ENCODE measurements at places on chromosomes 16 and 17.
A peak's percentile ranks its signal among the peaks of the same experiment; 100 is the strongest.

DNA sequence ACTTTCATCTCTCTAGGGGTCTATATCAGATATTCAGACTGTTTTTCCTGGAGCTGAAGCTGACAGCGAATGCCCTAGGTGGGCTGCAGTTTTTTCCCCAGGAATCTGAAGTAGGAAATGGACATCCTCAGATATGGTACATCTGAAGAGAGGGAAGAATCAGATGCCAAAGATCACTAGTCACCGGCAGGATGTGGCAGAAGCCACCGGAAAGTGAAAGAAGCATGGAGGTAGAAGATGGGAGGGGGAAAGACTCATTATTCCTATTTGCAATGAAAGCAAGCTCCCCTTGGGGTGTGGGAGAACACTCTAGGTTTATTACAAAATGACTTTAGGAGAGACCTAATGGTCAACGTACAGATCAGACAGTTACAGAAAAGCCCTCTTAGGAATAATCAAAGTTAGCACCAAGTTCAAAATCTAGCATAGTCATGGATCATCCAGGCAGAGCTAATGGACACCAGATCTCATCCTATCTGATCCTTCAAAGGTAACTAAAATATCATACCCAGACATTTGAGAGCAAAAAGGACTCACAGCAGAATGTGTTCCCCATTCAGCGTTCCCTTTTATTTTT, 110.7 kb downstream of the HS3ST3A1 start:
- no peak for DNase-seq

- DNase-seq, result peak; percentile 69
These were observed 12.2 kb upstream of the LONP2 start for GRCh38 chr16:48231727-48232492.

GRCh38 chr16:72985995-72986394, 61.9 kb downstream of the ZFHX3 start:
- no peak for DNase-seq

GRCh38 chr17:57517632-57518456, 227.3 kb downstream of the CCDC182 start:
- no peak for DNase-seq

DNA sequence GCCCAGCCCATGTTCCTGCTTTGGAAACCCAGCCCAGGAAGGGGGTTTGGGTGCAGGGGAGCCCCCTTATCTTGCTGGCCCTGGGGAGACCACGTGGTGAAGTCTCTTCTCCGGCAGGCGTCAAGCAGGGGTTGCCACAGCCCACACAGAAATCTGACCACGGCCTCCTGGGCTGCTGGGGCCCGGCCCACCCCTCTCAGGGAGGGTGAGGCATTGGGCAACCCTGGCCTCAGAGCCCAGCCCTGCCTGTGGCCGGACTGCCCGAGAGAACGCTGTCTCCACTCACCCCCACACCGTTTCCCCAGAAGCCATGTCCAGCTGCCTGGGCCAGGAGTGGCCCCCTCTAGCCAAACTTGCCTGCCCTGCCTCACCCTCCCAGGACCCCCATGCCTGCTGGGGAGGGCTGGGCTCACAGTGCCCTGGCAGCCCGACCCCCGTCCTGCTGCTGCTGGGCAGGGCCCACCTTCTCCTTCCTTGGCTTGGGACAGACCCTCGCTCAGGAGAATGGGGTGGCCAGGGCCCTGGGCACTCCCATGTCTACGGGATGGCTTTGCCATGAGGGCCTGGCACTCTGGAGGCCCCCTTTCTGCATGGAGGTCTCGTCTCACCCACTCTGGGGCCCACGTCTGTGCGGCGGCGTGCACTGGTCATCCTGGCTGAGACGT, 6.7 kb downstream of the RPUSD1 start:
- no peak for DNase-seq

DNA sequence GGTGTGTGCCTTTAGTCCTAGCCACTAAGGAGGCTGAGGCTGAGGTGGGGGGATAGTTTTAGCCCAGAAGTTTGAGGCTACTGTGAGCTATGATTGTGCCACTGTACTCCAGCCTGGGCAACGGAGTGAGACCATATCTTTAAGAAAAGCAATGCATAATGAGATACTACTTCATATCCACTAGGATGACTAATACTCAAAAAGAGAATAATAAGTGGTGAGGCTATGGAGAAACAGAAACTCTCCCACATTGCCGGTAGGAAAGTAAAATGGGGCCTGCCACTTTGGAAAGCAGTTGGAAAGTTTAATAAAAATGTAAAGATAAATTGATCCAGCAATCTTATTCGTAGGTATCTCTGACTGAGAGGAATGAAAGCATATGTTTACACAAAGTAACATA, 4.6 kb upstream of the NPIPB2 start:
- no peak for DNase-seq

GRCh38 chr16:20874088-20874581, 26.0 kb downstream of the DCUN1D3 start:
- no peak for DNase-seq

- DNase-seq, result no peak
These were observed 23.2 kb upstream of the TEKT3 start for GRCh38 chr17:15364615-15365014.

DNA sequence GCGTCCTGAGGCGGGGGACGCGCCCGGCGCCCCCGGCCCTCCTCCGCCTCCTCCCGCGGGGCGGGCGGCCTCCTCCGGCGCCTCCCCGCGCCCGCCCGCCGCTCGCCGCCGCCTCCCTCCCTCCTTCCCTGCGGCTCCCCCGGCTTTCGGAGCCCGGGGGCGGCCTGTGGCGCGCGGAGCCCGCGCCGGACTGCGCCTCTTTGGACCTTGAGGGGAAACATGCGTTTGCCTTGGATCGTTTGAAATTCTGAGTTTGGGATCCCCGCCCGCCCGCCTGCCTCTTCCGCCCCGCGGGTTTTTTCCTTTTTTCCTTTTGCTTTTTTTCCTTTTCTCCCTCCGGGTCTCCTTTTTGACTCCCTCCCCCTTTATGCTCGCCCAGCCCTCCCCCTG, 390 bp downstream of the ZNRF1 start:
- DNase-seq, result peak; percentile 66

GRCh38 chr17:50022463-50023130, 27.6 kb upstream of the DLX3 start:
- no peak for DNase-seq

DNA sequence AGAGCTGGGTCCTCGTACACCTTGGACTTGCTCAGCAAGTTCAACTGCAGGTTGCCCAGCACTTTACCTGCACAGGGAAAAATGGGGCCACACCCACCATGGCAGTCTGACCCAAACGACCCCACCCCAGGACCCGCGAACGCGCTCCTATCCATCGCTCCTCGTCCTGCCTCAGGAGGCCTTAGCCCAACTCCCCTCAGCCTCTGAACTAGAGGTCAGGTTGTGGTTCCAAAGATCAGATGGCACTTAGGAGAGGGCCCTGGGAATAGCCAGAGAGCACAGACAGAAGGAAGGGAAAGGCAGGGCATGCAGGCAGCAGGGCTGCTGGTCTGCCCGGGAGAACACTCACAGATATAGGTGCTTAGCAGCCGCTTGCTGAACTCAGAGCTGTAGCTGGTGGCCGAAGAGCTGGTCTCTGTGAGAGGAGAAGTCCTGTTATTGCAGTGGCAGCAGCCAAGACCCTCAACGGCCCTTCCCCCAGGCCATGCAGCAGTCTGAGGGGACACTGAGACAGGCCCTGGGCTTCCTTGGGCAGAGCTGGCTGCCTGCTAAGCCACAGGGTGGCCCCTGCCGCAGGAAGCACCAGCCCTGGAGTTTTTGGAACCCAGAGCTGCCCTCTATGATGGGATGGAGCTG, 6.9 kb downstream of the ZACN start:
- DNase-seq, result peak; percentile 17

- no peak for DNase-seq
These were observed 3.3 kb upstream of the FDXR start for GRCh38 chr17:74875977-74876593.

DNA sequence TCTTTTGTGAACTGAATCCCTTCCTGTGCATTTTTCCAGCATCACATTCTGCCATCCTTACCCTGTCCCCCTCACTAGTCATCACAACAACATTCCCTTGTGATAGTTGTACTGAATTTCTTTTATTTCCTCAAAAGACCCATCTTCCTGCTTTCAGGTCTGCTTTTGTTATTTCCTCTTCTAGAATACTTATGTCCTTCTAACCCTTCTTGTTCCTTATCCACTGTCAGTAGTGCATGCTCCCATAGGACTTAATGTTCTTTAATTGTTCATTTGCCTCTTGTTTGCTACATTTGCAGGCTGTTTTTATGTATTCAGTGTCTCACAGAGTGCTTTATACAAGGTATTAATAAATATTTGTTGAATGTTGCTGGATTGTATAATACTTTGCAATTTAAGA, 73.0 kb downstream of the BCAS3 start:
- no peak for DNase-seq

DNA sequence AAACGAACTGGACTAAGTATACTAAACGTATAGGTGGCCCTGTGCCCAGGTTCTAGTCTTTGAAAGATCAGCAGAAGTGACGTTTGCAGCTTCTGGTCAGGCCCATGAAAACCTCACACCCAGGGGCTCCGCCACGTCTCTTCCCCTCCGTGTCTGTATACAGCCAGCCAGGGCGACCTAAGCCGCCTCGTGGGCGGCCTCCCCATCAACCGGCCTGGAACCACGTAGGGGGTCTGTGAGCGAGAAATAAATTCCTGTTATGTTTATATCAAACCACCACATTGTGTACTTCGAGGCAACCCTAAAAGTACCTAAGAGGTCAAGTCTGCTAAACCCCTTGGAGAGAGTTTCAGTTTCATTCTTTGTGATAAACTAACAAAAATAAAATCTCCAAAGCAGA, 6.8 kb downstream of the TK1 start:
- DNase-seq, result no peak

DNA sequence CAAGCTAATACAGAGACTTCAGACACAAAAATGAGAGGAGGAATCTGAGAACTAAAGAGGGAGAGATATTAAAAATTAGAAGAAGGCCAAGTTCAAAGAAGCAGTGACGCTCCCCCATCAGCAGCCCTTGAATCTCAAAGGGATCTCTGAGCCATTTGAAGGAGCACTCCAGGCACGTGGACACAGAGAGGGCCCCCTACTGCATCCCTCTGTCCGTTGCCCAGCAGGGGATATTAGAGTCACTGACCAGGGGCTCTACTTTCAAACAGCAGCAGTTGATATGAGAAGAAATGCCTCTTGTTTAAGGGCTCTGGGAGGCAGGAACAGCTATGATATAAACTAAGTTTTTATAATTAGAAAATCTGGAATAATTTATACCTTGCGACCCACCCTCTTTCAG, 479.0 kb upstream of the SALL1 start:
- no peak for DNase-seq

DNA sequence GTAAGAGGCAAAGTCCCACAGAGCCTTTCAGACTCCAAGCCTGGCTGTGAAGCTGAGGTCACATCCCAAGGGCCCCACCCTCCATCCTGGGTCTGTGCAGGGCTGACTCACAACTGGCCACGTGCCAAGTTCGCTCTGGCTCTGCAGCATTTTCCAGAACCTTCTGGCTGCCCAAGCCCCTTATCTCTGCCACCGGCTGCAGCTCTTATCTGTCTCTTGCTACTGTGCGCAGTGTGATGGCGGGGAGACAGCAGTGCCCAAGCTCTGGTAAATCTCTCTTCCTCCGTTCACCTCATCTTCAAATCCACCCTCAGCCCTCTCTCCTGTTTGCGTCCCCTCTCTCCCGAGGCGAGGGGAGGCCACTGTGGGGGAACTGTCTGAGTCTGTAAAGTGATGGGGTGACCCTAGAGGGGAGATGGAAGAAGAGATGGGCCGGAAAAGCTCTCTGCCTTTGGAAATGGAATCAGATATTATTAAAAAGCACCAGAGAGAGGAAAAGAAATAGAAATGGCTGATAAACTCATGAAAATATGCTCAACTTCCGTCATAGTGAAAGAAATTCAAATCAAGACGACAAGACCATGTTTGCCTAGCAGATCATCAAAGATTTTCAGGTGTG, 162.7 kb upstream of the CDC42EP4 start:
- no peak for DNase-seq

DNA sequence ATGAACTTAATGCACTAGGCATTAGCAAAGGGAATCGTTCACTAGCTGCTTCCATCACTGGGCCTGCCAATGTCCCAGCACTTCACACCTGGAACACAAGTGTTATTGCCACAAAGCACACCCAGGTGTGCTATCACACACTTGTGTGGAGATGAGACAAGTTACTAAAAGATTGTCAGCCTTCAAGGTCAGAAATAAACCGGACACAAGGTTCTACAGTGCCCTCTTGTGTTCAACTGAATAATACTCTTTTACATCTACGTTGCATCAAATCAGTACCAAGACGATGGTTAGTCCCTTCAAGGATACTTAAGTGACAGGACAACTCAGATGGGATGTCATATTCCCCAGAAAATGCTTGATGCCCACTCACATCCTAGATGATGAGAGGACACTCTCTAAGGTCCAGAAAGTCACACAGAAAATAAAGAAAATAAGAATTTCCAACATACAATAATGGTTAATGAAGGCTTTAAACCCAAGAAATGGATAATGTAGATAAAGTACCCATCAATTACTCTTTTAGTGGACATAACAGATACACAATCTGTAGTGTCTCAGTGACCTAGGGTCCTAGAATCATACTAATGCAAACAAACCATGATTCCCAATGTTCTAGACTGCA, 16.4 kb upstream of the GLG1 start:
- DNase-seq, result peak; percentile 47

DNA sequence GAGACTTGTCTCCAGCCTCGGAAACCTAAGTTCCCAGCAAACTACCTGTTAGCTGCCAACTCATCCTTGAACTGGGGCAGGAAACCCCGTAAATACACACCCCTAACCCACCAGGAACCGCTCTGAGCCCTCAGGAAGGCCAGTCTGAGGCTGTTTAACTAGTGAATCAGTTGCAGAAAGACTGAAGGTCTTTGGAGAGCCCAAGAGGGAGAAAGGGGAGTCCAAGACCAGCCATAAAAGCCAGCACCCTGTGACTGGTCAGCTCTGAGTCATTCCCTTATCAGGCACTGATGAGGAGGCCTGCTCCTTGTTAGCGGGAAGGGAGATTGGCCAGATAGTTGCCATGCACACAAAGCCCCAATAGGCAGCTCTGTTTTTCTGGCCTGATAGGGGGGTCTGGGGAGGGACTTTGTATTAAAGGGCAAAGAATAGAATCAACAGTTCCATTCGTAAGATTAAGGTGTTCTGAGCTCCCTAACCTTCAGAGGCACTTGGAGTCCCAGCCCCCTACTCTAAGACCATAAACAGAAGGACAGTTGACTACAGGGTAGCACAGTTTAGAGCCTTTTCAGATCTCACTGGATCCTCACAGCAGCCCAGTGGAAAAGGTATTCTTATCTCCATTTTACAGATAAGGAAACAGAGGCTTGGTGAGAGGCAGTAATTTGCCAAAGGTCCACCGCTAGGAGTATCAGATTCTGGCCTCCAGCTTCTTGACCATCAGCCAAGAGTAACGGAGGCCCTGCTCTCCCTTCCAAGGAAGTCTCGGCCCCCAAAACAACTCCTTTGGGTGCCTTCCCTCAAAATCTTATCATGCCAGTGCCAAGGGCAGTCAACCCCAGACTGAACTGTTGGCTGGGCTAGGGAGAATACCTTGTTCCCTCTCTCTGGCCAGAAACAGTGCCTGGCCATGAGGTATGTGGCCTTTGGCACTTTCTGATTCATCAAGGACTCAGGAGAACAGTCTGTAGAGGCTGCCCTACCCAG, 2.2 kb upstream of the KRT19 start:
- no peak for DNase-seq

GRCh38 chr17:43014020-43014648, 7.5 kb downstream of the IFI35 start:
- no peak for DNase-seq

GRCh38 chr17:59151591-59151990, 3.4 kb downstream of the SKA2 start:
- no peak for DNase-seq

- no peak for DNase-seq
These were observed 42.8 kb downstream of the MRC2 start for GRCh38 chr17:62670202-62670821.

Measured in GM13976 (cell line).